ENCODE measurements at places on chromosomes 1 and 21. TPM values are rescaled to one million over a fixed set of nuclear protein-coding genes. Genes with fewer than 3 reads are reported as not detected.

SSU72 gene
- 42.1 TPM for total RNA-seq

BEND5 gene
- total RNA-seq: 9.1 TPM

GUCA2A gene
- total RNA-seq: not detected

OVAAL gene
- total RNA-seq: not detected

CELA2B gene
- total RNA-seq: not detected

LRRC7 gene
- 19.5 TPM for total RNA-seq

SYNJ1 gene
- total RNA-seq: 33.1 TPM

CHTOP gene
- 56.9 TPM for total RNA-seq

LHX8 gene
- not detected for total RNA-seq

USH2A gene
- 0.20 TPM for total RNA-seq

TTC39A gene
- total RNA-seq: 11.4 TPM

GPR37L1 gene
- 3.1 TPM for total RNA-seq

AMPD1 gene
- 0.89 TPM for total RNA-seq

GBP6 gene
- total RNA-seq: 0.50 TPM

BARHL2 gene
- total RNA-seq: 0.10 TPM

KRTAP11-1 gene
- total RNA-seq: not detected

CHD5 gene
- 22.0 TPM for total RNA-seq

STYXL2 gene
- total RNA-seq: 0.94 TPM

GCSAML gene
- total RNA-seq: 0.40 TPM

CD101 gene
- 1.4 TPM for total RNA-seq

DNALI1 gene
- 4.7 TPM for total RNA-seq

FAM78B gene
- 4.5 TPM for total RNA-seq

C1orf56 gene
- 4.1 TPM for total RNA-seq

FCRL6 gene
- total RNA-seq: not detected

DCAF6 gene
- 55.4 TPM for total RNA-seq

MYBPHL gene
- total RNA-seq: 0.11 TPM

FCGR2B gene
- 1.1 TPM for total RNA-seq

ACTL8 gene
- total RNA-seq: not detected

TRPM2 gene
- total RNA-seq: 11.1 TPM

NHLH1 gene
- 1.9 TPM for total RNA-seq

AGTRAP gene
- total RNA-seq: 45.1 TPM

SLFNL1 gene
- total RNA-seq: 0.66 TPM

KCNK2 gene
- total RNA-seq: 184 TPM

FAM43B gene
- total RNA-seq: 3.0 TPM

SKI gene
- total RNA-seq: 20.0 TPM

SPATA17 gene
- 3.8 TPM for total RNA-seq

SPATA46 gene
- total RNA-seq: not detected

PODN gene
- 10.7 TPM for total RNA-seq

LCE3A gene
- total RNA-seq: not detected

CFAP141 gene
- total RNA-seq: 0.89 TPM

FAM163A gene
- total RNA-seq: 0.55 TPM

KRTAP19-3 gene
- total RNA-seq: not detected

CLCNKB gene
- 0.40 TPM for total RNA-seq

CLDN17 gene
- total RNA-seq: not detected

PCP4L1 gene
- total RNA-seq: 81.2 TPM

SERPINC1 gene
- total RNA-seq: 0.99 TPM

CSMD2 gene
- 16.0 TPM for total RNA-seq

HOOK1 gene
- 14.9 TPM for total RNA-seq

DNASE2B gene
- total RNA-seq: not detected

Data from spinal cord (tissue), 10 donors.